ENCODE measurements at places on chromosomes 2 and 18. TPM values are rescaled to one million over a fixed set of nuclear protein-coding genes. Genes with fewer than 3 reads are reported as not detected.
A peak's percentile ranks its signal among the peaks of the same experiment; 100 is the strongest.

DNA sequence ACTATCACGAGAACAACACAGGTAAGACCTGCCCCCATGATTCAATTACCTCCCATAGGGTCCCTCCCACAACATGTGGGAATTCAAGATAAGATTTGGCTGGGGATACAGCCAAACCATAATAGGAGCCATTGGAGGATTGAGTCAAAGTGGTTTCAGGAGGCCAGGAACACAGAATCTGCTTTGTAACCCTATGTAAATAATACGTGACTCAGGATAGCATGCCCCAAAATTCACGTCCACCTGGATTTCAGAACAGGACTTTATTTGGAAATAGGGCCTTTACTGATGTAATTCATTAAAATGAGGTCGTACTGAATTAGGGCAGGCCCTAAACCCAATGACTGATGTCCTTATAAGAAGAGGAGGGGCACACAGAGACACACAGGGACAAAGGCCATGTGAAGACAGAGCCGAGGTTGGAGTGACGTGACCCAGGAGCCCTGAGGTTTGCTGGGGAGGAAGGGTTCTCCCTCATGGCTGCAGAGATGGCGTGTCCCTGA, 16.0 kb upstream of the CNDP2 start:
- DNase-seq, result no peak

- no peak for DNase-seq
Observed at GRCh38 chr2:241532733-241533601, 24.6 kb upstream of the STK25 start.

The MLPH gene
- polyA plus RNA-seq, result not detected

DNA sequence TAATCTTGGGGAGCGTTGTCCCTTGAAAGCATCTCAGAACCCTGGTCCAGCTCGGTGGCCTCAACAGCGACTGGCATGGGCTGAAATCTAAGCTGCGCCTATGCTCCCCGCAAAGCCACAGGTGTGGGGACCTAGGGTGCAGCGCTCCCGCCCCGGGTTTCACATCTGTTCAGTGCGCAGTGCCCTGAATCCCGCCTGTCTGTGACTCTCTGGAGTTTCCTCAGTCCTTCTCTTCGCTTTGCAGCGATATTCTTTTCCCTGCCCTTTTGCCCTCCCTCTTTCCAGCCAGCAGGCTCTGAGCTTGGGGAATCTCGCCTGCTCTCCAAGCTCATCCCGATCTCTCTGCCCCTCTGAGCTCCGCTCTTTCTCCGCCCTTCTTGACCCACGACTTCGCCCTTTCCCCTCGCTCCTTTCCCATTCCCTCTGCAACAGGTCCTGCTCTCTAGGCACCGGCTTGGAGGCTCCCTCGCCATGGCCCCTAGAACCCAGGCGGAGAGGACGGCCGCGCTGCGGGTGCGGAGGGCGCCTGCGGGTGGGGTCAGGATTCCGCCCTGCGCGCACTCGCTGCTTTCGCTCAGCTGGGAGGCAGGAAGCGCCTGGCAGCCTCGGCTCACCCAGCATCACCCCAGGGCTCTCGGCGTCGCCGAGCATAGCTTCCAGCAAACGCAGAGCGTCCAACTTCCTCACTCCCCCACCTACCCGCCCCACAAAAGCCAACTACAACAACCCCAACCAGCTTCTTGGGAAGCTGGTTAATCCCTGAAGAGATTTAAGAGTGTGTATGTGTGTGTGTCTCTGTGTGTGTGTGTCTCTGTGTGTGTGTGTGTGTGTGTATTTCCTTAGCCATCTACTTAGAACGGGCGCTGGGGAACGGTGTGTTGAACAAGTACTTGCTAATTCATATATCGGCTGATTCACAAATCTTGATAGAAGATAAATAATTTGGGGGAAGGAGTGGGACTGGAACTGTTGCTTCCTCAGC, 1.1 kb downstream of the GRP start:
- no peak for DNase-seq

- no peak for DNase-seq
Observed at GRCh38 chr2:109243526-109244303, 114.7 kb downstream of the SH3RF3 start.

DNA sequence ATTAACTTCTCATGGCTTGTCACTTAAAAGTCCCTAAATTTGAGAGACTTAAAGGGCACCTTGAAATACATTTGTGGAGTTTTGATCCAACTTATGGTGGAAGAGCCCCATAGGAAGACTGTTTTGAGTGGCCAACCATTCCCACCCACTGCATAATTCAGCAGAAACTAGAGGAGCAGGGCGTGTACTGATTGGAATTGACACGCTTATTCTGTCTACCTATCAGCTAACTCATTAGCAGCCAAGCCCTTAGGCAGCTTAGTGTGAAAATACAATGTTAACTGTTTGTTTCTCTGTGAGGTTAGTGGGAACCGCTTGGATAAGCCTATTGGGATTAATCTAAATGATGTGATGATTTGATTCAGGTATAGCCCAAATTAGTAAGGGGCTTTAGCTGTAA, 6.4 kb downstream of the LGALSL start:
- DNase-seq, result no peak

GRCh38 chr2:47735136-47735869, 47.6 kb upstream of the MSH6 start:
- DNase-seq, result no peak

- no peak for DNase-seq
Observed at GRCh38 chr18:8933714-8934284, 168.7 kb upstream of the NDUFV2 start.

GRCh38 chr2:86032861-86033595, 72.7 kb downstream of the POLR1A start:
- no peak for DNase-seq

GRCh38 chr2:74689671-74690070, 35.6 kb downstream of the SEMA4F start:
- DNase-seq, result no peak

DNA sequence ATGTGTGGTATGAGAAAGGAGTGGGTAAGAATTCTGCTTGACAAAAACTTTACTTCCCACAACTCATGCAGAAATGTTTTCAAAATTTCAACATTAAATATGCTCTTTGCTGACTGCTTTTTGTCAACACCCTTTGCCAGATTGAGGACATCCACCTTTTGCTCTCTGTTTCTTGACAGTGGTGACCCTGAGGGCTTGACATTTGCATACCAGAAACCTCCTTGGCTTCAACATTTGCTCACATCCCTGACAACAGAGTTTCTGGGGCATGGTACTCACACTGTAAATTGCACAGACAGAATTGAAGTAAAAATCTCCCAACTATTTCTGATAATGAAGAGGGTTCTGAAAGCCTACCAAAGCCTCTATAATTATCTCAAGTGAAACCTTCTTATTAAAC, 95.7 kb downstream of the RND3 start:
- no peak for DNase-seq

- DNase-seq, result no peak
Observed at GRCh38 chr2:234873828-234874173, 78.0 kb upstream of the SH3BP4 start.

The PDE11A gene
- not detected for polyA plus RNA-seq

DNA sequence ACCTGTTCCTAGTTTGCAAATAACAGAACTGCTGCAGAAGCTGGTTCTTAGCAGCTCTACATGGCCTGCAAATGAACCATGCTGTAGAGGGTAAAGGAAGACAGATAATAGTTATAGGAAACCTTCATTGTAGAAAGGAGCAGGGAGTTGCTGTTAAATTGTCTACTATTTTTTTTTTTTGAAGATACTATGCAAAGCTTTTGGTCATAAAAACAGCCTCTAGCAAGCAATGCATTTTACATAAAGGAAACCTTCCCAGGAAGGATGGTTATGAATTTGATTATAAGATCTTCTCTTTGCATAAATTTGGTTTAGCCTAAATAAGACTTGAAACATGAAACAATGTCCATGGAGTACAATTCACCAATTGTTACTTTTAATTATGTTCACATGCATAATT, 793.4 kb downstream of the SLC4A3 start:
- DNase-seq, result no peak

- no peak for DNase-seq
Observed at GRCh38 chr18:62856294-62856693, 141.0 kb downstream of the PHLPP1 start.

DNA sequence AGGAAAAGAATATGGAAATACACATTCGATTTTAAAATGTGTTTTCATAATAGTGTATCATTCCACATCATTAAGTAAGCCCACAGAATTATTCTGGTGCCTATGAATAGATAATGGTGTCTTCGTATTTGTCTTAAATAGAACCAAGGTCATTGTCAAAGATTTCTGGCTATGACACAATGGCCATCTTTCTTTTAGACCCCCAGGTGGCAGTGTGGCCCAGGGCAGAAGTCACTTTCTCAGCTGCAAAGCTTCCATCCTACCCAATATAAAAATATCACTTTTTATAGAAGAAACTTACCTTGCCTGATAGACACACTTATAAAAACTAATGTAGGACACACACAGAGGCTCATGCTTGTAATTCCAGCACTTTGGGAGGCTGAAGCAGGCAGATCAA, 57.5 kb downstream of the ZRANB3 start:
- DNase-seq, result peak; percentile 24

DNA sequence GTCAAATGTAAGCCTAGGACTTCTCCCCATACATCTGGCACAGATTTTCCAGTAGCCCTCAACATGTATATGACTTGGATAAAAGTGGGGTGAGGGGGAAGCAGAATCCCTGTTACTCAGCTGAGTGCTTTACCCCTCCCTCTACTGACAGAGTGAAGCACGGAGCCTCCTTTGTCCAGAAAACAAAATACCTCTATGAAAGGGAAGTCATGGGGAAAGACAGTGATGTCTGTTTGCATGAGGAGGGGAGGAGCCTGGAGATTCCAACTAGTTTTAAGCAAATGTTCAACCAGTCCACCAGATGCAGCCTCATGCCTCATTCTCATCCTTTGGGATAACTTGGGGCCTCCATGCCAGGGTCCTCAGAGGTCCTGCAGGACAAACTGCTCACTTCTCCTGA, 203.9 kb downstream of the SMAD2 start:
- no peak for DNase-seq

DNA sequence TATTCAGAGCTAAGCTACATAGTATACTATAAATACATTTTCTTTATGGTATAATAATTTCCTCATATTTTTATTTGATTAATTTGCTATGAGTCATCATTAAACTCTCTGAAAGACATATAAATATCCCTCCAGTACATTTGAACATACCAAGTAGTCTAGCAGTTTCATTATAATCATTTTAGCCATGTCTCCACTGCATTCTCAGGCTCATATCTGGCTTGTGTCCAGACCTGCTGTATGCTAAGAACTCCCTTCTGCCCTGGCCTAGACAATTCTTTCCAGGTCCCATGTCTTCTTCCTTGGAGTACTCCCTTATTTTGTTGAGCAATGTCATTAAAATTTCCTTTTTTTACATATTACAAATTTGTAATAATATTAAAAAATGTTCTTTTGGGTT, 16.6 kb upstream of the DYNC1I2 start:
- no peak for DNase-seq

DNA sequence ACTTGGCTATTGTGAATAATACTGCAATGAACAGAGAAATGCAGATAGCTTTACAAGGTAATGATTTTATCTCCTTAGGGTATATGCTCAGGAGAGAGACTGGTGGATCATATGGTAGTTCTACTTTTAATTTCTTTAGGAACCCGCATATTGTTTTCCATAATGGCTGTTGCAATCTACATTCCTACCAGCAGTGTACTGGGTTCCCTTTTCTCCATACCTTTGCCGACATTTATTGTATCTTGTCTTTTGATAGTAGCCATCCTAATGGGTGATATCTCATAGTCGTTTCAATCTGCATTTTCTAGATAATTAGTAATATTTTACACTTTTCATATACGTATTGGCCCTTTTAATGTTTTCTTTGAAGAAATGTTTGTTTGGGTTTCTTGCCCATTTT, 702.9 kb upstream of the ACVR2A start:
- DNase-seq, result no peak

The SERPINB13 gene
- polyA plus RNA-seq, result not detected

DNA sequence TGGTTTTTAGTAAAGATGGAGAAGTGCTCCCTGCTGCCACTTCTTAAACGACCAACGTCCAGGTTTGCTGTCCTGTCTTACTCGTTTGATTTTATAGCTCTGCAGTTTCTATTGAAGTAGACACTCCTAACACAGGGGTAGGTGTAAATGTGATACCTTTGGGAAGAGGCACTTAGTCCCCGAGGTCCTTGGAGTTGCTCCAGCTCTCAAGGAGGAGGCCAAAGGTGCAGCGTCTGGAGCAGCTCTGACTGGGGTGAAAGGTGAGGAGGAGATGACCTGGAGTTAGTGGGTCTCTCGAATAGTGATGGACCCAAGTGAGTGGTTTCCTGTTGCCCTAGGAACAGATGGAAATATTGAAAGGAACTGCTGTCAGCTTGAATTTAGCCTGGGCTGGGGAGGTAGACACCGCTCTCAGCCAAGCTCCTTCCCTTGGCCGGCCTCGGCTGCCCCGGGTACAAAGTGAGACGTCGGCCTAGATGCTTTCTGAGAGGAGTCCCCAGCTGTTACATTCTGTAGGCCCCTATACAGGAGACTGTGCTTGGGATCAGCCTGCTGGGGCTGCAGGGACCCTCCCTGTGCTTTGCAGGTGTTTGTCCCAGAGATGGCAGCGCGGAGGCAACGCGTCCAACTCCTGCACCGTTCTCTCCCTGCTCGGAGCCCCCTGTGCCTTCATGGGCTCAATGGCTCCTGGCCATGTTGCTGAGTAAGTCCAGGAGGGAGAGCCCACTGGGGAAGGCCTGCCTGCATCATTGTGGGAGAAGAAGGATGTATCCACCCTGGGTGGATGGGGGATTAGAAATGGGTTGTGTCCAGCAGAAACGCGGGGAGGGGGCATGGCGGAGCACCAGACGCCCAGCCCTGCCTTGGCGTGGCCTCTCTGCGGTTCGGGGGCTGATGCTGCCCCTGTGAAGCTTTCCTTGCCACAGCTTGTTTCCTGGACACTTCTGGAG, 5.4 kb downstream of the KHK start:
- no peak for DNase-seq

The CAPN13 gene
- polyA plus RNA-seq, result not detected

- DNase-seq, result no peak
Observed at GRCh38 chr18:6431659-6432318, 17.1 kb upstream of the L3MBTL4 start.

- no peak for DNase-seq
Observed at GRCh38 chr2:118520246-118520645, 327.2 kb downstream of the EN1 start.

DNA sequence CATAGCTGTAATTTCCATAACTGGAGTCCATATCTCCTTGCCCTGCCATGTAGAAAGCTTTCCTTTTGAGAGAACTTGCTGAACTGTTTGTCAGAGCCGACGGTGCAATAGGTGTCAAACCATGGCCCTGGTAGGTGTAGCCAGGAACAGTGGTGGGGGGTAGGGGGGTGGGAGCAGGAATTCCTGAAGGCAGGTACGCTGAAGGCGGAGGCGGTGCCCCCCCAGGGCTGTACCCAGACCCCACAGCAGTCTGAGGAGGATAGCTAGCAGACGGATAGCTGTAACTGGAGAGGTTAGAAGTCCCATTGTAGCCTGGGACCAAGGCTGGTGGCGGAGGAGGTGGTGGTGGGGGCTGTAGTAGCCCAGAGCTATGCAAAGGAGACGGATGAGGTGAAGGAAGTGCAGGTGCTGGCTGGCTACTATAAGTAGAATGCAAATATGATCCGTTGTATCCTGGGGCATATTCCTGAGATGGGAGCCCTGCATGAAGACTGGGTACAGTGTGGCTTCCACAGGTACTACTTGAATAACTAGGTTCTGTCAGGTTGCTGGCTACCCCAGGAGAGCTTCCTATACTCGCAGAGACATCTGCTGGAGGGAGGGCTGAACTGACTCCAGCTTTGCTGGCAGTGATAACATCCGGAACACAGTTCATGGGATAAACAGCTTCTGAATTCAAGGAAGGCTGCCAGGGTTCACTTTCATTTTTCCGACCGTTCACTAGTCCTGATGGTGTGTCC, 124.8 kb downstream of the FIGN start:
- no peak for DNase-seq

All from naive thymus-derived CD8-positive, alpha-beta T cell (primary cell).